ENCODE measurements at places on chromosomes 1 and 21. TPM values are rescaled to one million over a fixed set of nuclear protein-coding genes. Genes with fewer than 3 reads are reported as not detected.

Gene GUCA2A
- total RNA-seq, result not detected

Gene SLC45A1
- total RNA-seq, result 10.8 TPM

Gene DCDC2B
- total RNA-seq, result not detected

Gene OR6K2
- not detected for total RNA-seq

Gene PAPPA2
- 4.2 TPM for total RNA-seq

Gene VANGL2
- 17.8 TPM for total RNA-seq

Measured in diencephalon (tissue), 1 donor.